ENCODE measurements at places on chromosomes 13 and 19.
A peak's percentile ranks its signal among the peaks of the same experiment; 100 is the strongest.

DNA sequence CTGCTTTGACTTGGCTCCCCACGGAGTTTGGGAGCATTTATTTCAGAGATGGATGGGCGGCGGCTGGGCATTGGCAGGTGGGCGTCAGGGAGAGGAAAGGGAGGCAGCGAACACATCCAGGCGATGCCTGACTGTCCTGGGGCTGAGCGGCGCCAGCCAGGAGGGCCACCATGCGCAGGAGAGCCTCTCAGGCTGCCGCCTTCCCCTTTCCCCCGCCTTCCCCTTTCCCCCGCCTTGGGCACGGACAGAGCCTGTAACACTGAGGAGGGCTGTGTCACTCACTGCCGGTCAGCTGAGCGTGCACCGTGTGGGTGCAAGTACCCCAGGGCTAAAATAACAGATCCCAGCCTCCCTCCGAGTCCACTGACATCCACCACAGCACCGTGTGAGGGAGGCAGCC, 11.4 kb downstream of the MCF2L start:
- no peak for DNase-seq

DNA sequence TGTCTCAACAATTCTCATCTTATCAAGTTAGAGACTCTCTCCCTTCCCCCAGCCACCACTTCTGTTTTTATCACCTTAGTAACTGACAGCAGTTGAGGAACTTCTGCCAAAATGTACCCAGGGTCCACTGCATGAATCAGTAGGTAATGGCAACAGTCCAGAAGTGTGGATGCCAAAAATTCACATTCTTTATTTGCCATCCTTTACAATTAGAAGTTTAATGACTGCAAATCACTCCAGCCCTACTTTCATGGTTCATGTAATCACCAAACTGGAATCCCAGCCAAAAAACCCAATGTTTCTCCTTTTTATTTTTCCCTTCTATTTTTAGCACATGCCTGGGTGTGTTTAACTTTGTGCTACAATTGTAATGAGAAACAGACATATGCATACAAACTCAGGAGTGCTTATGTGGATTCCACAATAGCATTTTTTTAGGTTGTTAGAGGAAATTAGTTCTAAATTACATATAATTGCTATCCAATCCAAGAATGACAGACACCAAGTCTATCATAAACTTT, 243.5 kb downstream of the RGCC start:
- DNase-seq, result no peak

GRCh38 chr13:27792393-27793218, at the start of gene GSX1:
Gene GSX1, plus strand, starts transcription at chr13:27792483. Its CDS starts 208 bp downstream, at chr13:27792691.
- DNase-seq, result peak; percentile 36

- no peak for DNase-seq
Measured at GRCh38 chr19:18762125-18763023, 28.7 kb downstream of the COMP start.

DNA sequence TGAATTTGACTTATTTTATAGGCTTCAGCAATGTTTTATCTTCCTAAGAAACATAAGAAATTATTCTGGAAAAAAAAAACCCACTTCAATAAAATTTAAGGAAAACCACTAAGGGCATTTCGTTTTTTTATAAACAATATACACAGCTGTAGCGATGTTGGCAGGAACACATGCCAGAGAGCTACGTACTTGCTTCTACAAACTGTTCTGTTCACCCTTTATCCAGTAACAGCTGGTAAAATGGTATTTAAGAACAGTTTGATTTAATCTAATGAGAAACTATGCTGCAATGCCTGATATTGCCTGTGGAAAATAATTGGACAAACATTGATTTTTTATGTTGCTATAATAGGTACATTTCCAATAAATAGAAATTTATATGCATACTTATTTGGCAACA, 137.2 kb upstream of the DACH1 start:
- DNase-seq, result no peak

GRCh38 chr13:109447667-109448066, 338.7 kb downstream of the IRS2 start:
- DNase-seq, result no peak

GRCh38 chr19:34578173-34578572, 96.6 kb downstream of the WTIP start:
- no peak for DNase-seq

- no peak for DNase-seq
Measured at GRCh38 chr13:35598233-35598632, 121.7 kb upstream of the MAB21L1 start.

- DNase-seq, result no peak
Measured at GRCh38 chr13:66430269-66430668, 799.9 kb downstream of the PCDH9 start.

GRCh38 chr13:59689057-59689456, 474.7 kb downstream of the DIAPH3 start:
- no peak for DNase-seq

DNA sequence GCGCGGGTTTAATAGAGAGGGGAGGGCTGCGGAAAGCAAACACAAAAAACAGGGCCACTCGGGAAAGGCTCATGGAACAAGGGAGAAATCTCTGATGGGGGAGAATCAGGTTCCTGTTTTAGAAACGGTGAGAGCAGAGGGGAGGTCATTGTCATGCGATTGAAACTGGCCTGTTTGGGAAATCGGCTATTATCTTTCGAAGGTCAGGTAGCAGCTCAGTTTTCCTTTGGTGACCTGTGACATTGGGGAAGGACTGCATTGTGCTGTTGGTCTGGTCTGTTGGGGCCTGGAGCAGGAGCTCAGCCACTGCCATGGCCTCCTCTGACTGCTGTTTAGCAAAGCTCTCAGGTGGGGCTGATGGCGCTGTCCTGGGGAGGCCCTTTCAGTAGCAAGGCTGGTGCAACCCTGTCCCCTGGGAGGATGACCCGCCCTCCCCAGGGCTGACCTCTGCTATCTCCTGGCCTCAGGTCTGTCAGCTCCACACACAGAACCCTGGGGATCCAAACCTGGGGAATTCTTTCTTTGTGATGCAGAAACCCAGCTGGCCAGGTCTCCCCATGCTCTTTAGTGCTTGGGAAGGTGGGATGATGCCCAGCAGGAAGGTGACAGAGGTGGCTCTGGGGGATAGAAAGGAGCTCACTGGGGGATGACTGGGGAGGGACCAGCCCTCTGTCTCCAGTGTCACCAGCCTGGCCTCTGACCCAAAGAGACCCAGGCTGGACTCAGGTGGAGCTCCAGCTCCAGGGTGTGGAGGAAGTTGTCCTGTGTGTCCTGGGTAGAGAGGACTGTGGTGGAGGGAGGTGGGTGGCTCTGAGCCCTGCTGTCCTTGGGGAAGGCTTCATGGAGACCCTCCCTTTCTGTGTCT, 21.2 kb upstream of the CD177 start:
- no peak for DNase-seq

DNA sequence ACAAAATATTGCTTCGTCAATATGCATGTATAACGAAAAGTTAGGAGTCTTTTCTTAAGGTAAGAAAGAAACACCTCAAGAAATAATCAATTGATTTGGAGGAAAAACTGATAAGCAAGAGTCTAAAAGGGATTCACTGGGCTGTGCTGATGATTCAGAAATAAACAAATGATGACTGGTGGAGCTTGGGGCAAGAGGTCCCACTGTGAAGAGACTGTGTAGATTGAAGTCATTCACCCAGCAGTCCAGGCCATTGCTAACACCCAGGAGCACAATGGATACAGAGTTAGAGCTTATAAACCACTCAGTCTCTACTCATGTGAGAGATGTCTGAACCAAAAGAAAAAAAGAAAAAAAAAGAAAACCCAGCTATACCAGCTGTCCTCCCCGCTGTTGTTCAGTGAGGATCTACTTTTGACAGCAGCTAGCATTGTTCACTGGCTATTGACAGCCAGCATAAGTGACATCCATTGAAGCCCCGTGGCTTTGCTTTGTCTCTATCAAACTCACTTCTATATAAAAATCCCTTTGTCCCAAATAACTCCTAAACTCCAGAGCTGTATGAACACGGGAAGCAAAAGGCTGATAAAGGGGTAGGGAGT, 255.5 kb downstream of the KCTD12 start:
- no peak for DNase-seq

DNA sequence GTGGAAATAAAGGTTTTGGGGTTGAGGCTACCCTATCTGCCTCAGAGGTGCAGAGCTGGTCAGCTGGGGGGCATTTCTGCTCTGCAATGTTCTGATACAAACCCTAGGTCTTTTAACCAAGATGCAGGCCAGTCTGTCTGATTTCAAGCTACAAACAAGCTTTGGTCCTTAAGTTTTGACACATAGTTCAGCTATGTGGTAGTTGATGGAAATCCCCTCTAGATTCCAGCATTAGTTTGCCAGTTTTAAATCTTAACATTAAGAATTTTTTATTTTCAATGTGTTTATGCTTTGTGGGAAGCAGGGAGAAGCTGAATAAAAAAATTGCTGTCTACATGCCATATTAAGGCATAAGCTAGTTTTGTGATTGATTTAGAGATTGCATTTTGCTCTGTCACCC, 225.7 kb downstream of the LMO7 start:
- DNase-seq, result no peak

GRCh38 chr19:35975608-35976214, 19.3 kb upstream of the SDHAF1 start:
- DNase-seq, result no peak

- DNase-seq, result no peak
Measured at GRCh38 chr19:39434123-39435076, 1.3 kb downstream of the RPS16 start.

DNA sequence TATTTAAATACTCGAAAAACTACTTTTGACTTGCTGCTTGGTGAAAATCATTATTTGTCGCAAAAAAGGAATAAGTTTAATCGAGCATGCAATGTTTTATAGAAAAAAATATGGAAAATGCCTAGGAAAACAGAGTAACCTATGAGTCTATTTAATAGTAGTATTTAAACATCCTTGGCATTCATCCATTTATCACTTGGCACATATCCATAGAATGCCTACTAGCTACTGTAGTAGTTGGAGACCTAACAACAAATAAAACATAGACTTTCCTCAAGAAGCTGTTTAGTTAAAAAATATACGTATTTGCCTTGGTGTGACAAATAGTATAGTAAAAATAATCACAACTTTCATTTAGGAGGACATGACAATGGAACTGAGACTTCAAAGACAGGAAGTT, 302.1 kb downstream of the DIAPH3 start:
- DNase-seq, result no peak

GRCh38 chr13:99435116-99435515, 66.2 kb upstream of the TM9SF2 start:
- DNase-seq, result no peak

DNA sequence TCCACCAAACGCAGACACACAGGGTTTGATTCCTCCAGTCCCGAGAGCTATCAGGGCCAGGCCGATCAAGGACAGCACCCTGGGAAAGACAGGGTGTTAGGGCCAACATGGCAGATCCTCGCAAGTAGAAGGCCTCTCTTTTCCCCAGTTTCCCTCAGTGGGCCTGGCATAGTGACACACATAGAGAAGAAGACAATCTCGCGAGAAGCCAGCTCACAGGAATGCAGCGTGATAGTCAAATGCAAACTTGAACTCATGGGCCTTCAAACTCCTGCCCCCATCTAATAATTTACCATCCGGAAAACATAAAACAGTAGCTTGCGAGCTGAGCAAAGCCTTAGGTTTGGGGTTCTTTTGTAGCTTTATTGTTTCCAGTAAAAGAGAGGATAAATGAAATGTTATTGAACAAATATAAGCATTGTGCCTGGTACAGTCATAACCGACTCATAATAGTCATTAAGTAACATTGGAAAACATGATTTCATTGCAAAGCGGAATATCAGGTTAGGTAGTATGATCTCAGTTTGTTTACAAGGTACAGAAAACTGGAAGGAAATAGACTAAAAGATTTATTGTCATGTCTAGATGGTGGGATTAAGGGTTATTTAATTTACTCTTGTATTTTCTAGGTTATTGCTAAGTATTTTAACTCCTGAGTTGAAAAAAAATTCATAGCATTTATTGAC, 30.5 kb downstream of the SLC15A1 start:
- no peak for DNase-seq

- no peak for DNase-seq
Measured at GRCh38 chr13:96771486-96772367, 222.5 kb downstream of the OXGR1 start.

DNA sequence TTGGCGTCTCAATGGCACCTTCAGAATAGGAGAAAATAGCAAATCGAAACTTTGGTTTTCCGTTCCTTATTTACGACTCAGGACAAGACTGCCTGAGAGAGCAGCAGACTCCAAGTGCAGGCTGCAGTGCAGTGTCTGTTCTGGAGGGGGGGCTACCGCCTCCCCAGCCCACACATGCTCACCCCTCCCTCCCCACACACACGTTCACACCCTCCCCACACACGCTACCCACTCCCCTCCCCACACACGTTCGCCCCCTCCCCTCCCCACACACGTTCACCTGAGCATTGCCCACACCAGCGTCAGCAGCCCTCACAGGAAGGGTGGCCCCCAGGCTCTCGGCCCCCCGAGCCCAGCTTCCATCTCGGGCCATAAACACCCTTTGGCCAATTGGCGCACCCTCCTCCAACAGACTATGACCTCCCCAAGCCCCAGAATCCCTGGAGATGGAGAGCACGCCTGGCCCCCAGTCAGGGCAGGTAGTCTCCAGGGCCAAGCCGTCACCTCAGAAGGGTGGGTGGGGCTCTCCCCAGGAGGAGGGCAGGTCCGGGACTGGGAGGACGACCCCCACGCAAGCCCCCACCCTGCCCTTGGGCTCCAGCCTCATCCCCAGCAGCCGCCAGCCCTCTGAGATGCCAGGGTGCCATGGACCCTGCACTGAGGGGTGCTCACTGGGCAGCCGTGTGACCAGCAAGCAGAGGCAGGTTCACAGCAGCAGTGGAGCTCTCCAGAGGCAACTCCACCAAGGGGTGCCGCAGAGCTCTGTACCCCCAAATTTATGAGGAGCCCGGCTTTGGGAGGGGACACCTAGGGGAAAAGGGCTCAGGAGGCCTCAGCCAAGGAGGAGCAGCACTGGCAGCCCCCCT, 27.5 kb downstream of the RASA3 start:
- DNase-seq, result no peak

- DNase-seq, result no peak
Measured at GRCh38 chr19:39568604-39569003, 28.6 kb upstream of the EID2 start.

GRCh38 chr13:23871616-23872220, 17.5 kb downstream of the MIPEP start:
- no peak for DNase-seq

DNA sequence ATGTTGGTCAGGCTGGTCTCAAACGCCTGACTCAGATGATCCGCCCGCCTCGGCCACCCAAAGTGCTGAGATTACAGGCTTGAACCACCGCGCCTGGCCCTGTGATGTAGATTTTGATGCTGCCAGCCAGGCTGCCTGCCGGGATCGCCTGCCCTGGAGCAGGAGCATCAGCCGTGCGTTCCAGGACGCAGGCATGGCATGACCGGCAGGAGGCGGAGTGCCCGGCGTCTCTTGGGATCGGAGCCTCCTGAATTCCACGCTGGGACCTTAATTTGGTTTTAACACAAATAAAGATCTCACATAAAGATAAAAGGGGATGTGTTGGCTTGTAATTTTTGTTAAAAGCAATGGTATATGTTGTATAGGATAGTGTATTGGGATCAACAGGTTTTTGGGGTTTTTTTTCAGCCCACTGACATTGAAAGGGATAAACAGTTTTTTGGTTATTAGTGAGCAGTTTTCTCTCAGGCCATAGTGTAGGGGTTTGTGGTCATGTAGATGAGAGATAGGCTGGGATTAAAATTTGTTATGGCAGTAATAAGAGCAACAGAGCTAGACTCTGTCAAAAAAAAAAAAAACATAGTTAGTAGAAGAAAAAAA, 1406.4 kb downstream of the UQCRFS1 start:
- no peak for DNase-seq

Data from stimulated activated CD8-positive, alpha-beta memory T cell treated with anti-CD3 and anti-CD28 coated beads, Interleukin-2, amount 100 ng/mL, for 48 hours (primary cell).